ENCODE measurements at places on chromosomes 3 and 15.

GRCh38 chr3:32401126-32401525, 9.5 kb downstream of the CMTM7 start:
- DNase-seq = no peak

- DNase-seq = no peak
Observed at GRCh38 chr3:45832699-45833098, 9.2 kb downstream of the LZTFL1 start.

GRCh38 chr3:114697401-114697800, 403.6 kb downstream of the TIGIT start:
- no peak for DNase-seq

GRCh38 chr3:188455748-188456147, 301.8 kb downstream of the LPP start:
- DNase-seq = no peak

DNA sequence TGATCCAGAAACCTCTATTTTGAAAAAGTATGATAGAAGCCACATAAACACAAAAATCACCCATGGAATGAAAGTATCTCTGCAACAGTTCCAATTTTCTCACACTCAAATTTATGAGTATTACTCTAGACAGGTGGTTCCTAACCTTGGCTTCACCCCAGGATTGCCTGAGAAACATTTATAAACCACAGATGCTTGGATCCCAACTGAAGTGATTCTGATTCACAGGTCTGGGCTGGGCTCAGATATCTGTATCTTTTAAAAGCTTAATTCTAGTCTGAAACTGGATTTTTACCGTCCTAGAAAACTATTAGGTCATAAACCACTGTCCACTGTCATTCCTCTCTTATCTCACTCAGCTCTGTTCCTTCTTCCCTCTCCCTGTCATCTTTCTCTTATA, 7.4 kb upstream of the SST start:
- DNase-seq = no peak

- DNase-seq = no peak
Observed at GRCh38 chr3:37198996-37199395, 24.6 kb upstream of the LRRFIP2 start.

GRCh38 chr3:10505050-10505790, at the start of gene ATP2B2:
Gene ATP2B2 (minus strand): TSS chr3:10505586. CDS start chr3:10449543, 56,043 bp downstream.
- peak; percentile 10 for DNase-seq

DNA sequence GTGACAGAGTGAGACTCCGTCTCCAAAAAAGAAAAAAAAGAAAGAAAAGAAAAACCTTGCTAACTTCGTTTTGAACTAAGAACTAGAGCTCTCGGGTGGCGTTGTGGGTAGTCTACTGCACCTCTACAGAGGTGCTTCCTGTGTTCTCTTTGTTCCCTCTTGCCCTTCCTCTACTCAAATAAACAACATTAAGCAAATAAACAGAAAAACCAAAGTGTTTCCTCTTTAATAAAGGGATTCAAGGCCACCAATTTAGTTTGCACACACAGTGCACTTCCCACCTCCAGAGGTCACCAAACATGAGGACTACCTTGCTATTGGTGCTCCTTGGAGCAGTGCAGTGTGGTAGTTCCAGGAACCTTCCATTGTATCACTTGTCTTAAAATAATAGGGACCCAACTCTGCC, 354.2 kb upstream of the TBL1XR1 start:
- no peak for DNase-seq

GRCh38 chr3:24686808-24687207, 192.2 kb upstream of the THRB start:
- peak; percentile 11 for DNase-seq
